ENCODE measurements at places on chromosomes 7 and 10.
A peak's percentile ranks its signal among the peaks of the same experiment; 100 is the strongest.

GRCh38 chr10:84715911-84716310, 387.5 kb downstream of the CCSER2 start:
- DNase-seq, result peak; percentile 16

DNA sequence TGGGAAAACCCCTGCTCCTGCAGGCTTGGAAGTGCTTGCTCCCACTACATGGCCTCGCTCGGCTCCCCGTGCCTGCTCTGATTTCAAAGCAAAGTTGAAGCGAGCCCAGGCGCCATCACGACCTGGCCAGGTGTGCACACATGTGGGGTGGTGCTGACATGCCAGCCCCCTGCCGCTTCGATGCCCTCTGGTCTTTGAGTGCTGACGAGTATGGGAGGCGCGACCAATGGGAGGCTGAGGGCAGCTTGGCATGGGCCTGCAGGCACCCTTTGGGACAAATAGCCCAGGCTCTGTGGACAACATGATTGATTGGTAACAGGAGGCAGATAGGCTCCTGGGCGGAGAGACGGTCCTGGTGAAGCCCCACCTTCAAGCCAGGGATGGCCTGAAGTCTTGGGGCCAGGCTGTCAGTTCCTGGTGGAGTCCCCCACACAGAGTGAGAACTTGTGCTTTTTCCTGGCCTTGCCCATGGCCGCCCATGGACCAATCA, 252.4 kb upstream of the SEMA3A start:
- DNase-seq, result no peak

- peak; percentile 58 for DNase-seq
Observed at GRCh38 chr10:75744261-75744660, 312.8 kb downstream of the LRMDA start.

GRCh38 chr7:54874804-54875203, 115.8 kb upstream of the SEC61G start:
- no peak for DNase-seq

DNA sequence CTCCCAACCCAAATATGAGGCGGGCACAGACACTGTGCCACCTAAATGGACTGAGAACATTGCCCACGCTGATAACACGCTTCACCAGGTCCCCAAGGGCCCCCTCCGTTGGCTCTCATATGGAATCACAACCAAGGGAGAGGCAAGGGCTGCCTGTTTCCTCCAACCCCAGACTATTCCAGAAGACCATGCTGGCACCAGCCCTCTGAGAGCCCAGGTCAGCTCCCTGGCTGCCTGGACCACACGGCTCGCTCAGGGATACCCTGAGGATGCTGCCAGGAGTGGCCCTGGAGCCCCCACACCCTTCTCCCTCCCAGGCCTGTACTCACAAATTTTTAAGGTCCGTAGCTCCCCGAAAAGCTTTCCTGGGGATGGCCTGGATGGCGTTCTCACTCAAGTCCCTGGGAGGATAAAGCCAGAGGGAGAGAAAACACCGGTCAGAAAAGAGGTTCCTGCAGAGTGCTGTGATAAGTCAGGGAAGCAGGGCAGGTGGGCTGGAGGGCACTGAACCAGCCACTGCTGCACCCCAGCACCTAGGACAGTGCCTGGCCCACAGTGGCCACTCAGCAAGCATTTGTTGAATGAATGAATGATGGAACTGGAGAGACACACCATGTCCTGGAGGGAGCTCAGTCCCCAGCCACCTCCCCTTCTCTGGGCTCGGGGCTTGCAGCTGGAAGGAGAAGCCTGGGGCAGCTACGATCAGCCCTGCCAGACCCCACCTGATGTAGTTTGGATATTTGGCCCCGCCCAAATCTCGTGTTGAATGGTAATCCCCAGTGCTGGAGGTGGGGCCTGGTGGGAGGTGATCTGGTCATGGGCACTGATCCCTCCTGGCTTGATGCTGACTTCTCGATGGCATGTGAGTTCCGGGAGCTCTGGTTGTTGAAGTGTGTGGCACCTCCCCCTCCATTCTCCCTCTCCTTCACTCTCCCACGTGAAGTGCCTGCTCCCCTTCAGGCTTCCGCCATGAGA, 119.8 kb downstream of the SLIT1 start:
- no peak for DNase-seq

DNA sequence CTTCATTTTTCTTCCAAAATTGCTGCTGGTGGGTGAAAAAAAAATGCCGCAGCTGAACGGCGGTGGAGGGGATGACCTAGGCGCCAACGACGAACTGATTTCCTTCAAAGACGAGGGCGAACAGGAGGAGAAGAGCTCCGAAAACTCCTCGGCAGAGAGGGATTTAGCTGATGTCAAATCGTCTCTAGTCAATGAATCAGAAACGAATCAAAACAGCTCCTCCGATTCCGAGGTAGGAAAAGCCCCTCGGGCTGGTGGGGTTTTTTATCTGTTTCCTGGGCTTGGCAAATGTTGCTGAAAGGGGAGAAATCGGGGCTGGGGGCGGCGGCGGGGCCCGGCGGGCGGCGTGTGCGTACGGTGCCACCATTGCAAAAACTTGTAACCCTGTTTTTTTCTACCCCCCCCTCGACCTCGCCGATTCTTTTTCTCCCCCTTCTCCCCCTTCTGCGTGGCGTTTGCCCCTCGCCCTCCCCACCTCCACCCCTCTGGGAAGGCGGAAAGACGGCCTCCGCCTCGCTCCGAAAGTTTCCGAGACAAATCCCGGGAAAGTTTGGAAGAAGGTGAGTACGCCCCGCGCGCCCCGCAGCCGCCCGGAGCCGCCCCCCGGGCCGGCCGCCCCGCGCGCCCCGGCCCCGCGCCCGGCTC, 789 bp downstream of the TCF7L2 start:
- peak; percentile 42 for DNase-seq

- DNase-seq, result no peak
Observed at GRCh38 chr10:94851263-94851662, 87.2 kb upstream of the CYP2C9 start.

DNA sequence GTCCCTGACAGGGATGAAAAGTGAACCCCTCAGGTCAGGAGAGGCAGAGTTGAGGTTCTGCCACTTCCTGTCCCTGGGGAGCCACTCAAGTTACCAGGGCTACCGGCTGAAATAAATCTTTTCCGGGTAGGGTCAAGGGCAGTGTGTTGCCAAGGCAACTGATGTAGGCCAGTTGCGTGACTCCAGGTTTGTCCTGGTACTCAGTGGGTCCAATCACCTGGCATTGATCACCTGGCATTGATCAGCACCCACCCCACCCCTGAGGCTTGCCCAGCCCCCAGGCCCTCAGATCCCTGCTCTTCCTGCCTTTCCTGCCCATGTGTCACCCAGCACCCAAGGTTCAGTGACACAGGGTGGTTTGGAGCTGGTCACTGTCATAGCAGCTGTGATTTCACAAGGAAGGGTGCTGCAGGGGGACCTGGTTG, 5.9 kb downstream of the SAP25 start:
- no peak for DNase-seq

- no peak for DNase-seq
Observed at GRCh38 chr7:123201901-123202300, 2.1 kb upstream of the SLC13A1 start.

GRCh38 chr7:127770885-127771284, 118.9 kb downstream of the SND1 start:
- DNase-seq, result peak; percentile 65

- peak; percentile 87 for DNase-seq
Observed at GRCh38 chr7:117005449-117005848, 52.1 kb downstream of the ST7 start.

GRCh38 chr7:34100661-34101060, 195.3 kb downstream of the BMPER start:
- DNase-seq, result no peak

GRCh38 chr7:25408012-25408687, 179.9 kb upstream of the NPVF start:
- no peak for DNase-seq

GRCh38 chr7:106180721-106181120, 68.6 kb upstream of the SYPL1 start:
- DNase-seq, result no peak

GRCh38 chr7:74231232-74231590, 21.4 kb downstream of the LAT2 start:
- DNase-seq, result no peak

DNA sequence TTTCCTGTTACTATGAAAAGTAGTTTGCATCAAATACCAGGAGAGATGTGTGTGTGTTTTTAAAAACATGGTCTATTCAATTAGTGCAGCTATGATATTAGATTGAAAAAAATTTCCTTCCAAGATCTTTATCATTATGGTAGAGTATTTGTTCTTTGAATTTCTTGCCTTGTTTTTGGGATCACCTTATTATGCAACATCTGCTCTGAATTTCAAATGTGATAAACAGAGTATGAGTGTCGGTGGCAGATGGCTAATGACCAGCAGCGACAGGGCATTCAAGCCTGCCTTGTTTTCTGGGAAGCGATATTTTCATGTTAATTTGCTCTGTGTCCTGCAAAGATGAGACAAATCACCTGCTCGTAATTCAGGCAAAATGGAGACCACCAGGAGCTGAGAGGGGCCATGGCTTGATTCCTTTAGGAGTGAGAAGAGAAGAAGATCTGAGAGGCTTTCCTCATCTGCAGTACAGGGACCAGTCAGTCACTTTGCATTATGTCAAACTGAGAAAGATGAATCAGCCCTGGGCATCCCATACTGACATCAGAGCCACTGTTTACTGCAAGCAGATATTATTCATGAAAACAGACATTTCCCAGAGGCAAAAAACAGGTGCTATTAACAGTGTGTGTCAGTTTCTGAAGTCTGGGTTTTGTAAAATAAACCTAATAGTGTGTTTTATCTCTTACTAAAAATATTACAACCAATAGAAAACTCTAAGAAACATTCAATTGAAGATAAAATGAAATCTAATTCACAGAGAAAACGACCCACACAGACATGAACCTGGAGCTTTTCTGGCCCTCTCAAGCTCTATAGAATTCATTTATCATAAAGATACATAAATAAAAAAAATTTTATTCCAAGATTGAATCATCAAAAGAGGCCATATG, 67.6 kb downstream of the CDK6 start:
- DNase-seq, result no peak

DNA sequence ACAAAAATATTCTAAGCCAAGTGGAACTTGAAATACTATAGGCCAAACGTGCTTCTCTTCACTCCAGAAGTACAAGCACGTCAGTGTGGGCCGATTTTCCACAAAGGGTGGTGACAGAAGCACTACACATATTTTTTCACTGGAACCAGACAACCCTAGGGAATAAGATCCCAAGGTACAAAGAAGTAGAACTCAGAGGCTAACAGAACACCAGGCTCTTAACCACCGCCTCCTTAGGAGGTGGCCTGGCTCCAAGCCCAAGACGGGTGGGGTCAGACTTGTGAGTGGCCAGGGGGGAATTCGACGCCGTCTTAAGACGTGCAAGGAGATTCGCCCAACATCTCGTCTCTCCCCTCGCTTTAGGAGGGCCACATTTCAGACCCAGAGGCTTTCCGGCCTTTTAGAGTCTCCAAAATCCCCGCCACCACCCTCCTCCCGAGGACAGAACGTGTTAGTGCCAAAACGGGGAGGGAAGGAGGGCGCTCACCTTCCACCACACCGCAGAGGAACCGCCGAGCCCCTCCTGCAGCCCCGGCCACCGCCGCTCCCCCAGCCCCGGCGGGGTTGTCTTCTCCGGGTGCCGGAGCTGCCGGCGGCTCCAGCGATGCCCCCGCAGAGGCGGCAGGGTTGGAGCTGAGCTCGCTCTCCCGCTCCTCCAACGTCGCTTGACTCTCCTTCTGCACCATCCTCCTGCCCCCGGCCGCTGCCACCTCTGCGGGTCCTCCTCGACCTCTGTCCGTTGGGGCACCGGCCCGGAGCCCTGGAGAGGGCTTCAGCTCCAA, 716 bp downstream of the OGA start:
- DNase-seq, result peak; percentile 95

GRCh38 chr10:64196638-64197315, 675.6 kb downstream of the REEP3 start:
- DNase-seq, result no peak

DNA sequence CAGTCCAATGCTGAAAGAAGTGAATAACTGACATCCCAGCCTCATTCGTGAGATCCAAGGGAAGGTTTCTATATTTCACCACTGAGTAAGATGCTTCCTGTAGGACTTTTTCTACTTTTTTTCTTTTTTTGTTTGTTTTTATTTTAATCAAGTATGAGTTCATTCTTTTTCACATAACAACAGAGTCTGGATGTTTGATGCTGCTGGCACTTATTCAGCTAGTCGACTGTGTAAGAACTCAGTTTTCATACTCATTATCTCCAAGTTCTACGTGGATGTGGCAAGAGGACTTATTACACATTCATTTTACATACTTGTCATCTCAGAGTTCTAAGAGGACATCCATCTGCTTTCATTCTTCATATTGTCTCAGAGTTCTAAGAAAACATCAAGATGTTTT, 86.9 kb downstream of the CPXM2 start:
- peak; percentile 37 for DNase-seq

- no peak for DNase-seq
Observed at GRCh38 chr10:133489816-133490588, 36.3 kb downstream of the SCART1 start.

DNA sequence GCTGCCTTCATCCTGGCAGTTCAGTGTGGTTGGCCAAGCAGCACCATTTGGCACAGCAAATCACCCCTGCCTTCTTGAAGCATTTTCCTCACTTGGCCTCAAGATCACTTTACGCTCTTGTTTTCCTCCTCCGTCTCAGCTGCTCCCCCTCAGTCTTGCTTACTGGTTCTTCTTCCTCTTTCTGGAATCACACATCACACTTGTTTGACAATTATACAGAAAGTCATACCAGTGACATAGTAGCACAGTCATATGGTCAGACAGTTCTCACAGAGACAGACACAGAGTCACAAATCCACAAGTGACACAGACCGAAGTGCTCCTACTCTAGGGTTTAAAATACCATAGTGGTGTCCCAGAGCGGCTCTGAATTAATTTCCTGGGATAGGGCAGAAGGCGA, 43.8 kb upstream of the ARL4A start:
- DNase-seq, result no peak

- no peak for DNase-seq
Observed at GRCh38 chr10:102545997-102546396, 42.2 kb downstream of the SUFU start.

DNA sequence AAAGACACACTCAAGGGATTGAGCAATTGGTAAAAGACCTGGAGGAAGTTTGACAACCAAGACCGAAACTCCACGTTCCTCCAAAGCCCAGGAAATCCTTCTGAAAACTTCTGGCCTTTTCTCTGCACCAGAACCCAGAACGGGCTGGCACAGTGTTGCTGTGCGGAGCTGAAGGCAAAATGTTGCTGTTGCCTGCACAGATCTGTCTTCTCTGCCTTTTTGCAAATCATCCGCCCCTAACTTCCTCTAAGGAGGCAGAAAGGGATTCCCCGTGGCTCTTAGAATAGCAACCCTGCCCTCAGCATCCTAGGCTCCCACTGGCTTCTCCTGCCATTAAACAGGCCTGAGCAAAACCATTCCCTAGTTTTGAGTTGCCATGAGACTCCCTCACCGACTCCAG, 44.9 kb downstream of the FIGNL1 start:
- DNase-seq, result no peak

GRCh38 chr7:100374601-100375000, 1.3 kb downstream of the PILRA start:
- no peak for DNase-seq
